Activated CD4-positive, alpha-beta T cell treated with anti-CD3 and anti-CD28 coated beads, Interleukin-2, amount 10 ng/mL, durations not matched to agents 7 days and 5 days (primary cell): ENCODE measurements at places on chromosomes 1 and 21. TPM values are rescaled to one million over a fixed set of nuclear protein-coding genes. Genes with fewer than 3 reads are reported as not detected.

The MLLT11 gene
- total RNA-seq = 4.7 TPM

The SPRTN gene
- 19.0 TPM for total RNA-seq

DNA sequence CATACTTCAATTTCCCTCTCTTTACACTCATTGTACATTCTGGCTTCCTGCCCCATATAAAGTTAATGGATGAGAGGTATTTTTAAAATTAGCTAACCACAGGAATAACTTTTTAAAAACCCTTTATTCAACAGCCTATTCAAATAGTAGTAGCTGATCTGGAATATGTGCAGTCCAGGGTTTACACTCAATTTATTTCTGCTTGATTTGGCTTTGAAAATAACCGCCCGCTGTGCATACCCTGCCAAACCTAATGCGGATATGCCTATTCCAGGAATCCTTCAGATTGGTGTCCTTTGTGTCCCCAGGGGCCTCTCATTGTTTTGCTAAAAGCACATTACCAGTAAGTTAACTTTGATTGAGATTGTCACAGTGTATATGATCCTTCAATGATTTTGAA lies 1686.2 kb downstream of the PLA2G4A start:
- no peaks in the 10 kb centered on the region for H3K27me3 ChIP-seq
- no peak overlapping the region for H3K4me3 ChIP-seq
- no peak overlapping the region for H3K27ac ChIP-seq
- H3K4me1 ChIP-seq = no peaks in the 10 kb centered on the region

DNA sequence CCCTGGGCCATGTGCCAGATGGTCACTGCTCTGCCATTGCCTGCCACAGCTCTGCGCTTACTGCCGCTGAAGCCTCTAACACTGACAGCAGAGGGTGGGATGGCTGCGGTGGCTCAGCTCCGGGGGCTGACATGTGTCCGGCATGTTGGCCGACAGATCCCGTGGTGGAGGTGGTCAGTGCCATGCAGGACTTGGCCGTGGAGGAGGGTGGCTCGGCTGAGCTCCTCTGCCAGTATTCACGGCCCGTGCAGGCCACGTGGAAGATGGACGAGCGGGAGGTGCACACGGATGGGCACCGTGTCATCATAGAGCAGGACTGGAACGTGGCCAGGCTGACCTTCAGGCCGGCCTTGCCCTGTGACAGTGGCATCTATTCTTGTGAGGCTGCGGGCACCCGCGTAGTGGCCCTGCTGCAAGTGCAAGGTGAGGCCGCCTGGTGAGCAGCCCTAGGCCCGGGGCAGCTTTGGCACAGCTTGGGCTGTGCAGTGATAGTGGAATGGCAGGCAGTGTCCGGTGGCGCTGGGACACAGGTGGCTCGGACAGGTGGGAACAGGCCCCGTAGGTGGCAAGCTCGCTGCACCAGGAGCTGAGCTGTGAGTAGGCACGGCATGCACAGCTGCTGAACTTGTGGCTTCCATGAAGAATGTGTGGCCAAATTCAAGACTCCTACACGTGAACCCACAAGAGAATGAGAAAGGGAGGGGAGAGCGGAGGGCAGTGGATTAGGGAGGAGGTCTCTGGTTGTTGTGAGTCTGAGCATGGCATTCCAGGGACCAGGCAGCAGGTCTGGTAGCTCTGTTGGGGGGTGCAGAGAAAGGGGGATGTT lies 91.8 kb downstream of the TRIM11 start:
- no peaks in the 10 kb centered on the region for H3K36me3 ChIP-seq
- no peaks in the 10 kb centered on the region for H3K27me3 ChIP-seq
- DNase-seq = no peak
- no peak overlapping the region for H3K27ac ChIP-seq
- H3K4me1 ChIP-seq = no peaks in the 10 kb centered on the region
